ENCODE measurements at places on chromosomes 1 and 21. TPM values are rescaled to one million over a fixed set of nuclear protein-coding genes. Genes with fewer than 3 reads are reported as not detected.

The PHGDH gene
- total RNA-seq: 57.1 TPM

The SLC26A9 gene
- total RNA-seq: not detected

The ADAMTSL4 gene
- total RNA-seq: 0.46 TPM

DNA sequence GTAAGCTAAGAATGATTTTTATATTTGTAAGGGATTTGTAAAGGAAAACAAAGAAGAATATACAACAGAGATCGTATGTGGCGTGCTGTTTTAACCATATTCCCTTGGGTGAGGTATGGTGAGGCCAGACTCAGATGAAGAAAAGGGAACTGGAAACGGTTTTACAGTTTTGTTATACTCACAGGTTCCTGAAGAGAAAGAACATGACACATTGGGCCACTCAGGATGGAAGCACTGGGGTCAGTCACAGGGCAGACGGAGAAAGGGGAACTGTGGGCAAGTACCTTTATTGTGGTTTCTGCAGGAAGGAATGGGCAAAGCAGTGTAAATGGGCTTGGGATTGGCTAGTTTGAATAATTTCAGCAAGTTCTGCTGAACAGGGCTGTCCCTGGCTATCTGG is 177.4 kb downstream of the LBR start:
- no peak for DNase-seq

- no peak for DNase-seq
Observed at GRCh38 chr1:199422206-199422605, 605.3 kb upstream of the NR5A2 start.

GRCh38 chr1:17984583-17984982 is 123.0 kb upstream of the IGSF21 start:
- no peak for DNase-seq

DNA sequence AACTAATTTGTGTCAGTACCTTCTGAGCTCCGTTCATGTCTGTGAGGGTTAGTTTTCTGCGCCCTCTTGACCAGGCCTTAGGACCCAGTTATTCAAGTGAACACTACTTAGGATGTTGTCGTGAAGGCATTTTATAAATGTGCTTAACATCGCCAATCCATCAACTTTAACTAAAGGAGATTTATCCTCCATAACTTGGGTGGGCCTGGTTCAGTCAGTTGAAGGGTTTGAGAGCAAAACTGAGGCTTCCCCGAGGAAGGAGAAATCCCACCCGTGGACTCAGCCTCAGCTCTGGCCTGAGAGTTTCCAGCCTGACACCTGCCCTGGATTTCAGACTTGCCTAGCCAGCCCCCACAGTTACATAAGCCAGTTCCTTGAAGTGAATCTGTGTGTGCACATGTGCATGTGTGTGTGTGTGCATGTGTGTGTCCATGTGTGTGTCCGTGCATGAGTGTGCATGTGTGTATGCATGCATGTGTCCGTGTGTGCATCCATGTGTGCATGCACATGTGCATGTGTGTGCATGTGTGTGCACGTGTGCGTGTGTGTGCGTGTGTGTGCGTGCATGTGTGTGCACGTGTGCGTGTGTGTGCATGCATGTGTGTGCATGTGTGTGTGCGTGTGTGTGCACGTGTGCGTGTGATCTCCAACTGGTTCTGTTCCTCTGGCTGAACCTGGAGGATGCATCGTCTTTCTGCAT is 62.1 kb upstream of the PDE9A start:
- no peak for DNase-seq

DNA sequence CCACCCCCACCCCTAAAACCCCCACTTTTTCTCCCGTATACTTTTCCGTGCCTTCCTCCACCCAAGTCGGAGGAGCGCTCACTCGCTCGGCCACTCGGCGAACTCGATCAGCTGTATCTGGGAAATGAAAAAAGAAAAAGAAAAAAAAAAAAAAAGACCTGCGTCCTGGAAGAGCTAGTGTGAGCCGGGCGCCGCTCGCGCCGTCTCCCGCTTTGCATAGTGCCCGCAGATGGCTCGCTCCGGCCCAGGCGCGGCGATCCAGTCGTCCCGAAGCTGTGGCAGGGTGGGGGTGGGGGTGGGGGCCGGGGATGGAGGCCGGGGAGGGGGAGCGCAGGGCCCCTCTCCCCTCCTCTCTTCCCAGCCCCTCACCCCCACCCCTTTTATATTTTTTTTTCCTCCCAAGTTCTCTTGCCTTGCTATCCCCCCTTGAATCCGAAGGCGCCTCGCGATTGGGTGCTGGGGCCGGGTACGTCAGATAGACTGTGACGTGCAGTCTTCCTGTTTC is 299 bp upstream of the PROX1 start:
- DNase-seq: peak; percentile 80

GRCh38 chr1:175646439-175647209 is 96.8 kb downstream of the TNR start:
- no peak for DNase-seq
